ENCODE measurements at places on chromosomes 7 and 10.
A peak's percentile ranks its signal among the peaks of the same experiment; 100 is the strongest.

GRCh38 chr7:106584914-106585759 lies 75.8 kb downstream of the CCDC71L start:
- no peak for DNase-seq
- H3K4me3 ChIP-seq: no peak overlapping the region
- no peak overlapping the region for H3K27ac ChIP-seq
- peaks cover 3% of the 10 kb centered on the region for H3K36me3 ChIP-seq
- H3K27me3 ChIP-seq: peaks cover 4% of the 10 kb centered on the region

GRCh38 chr7:2353113-2353935 lies 1.3 kb upstream of the EIF3B start:
- peaks cover 36% of the 10 kb centered on the region for H3K4me1 ChIP-seq
- H3K36me3 ChIP-seq: peaks cover 4% of the 10 kb centered on the region
- H3K4me3 ChIP-seq: peak overlapping the region; percentile 92
- H3K27ac ChIP-seq: peak overlapping the region; percentile 100

DNA sequence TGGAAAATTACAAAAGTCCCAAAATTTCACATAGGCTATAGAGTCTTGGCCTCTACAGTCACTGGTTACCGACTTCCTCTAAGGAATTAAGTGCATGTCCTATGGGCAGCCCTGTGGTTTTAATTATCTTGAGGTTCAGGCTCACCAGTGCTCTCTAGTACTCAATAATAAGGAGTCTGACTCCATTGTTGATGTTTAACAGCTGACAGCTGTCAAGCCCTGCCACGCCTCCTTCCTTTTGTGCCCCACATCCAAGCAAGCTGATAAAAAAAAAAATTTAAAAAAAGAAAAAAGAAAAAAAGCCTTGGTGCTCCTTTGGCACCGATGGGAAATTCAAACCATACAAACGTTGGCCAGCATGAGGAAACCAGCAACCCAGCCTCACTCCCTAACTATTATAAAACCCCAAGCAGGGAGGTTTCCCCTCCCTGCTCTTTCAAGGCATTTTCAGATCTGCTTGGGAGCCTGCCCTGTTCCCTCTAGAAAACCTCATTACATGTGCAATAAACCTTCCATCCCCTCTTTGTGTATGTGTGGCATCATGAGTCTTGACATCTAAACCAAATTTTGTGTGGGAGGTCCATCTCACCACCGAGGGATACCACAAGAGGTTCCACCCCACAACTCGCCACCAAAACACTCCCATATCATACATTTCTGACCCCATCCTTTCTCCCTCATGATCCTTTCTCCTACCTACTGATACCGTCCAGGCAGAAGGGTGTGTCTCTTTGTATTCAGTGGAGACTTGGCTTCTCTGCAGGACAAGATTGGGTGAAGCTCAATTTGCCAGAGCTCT lies 70.9 kb upstream of the CCDC71L start:
- peaks cover 23% of the 10 kb centered on the region for H3K4me1 ChIP-seq
- H3K4me3 ChIP-seq: peak overlapping the region; percentile 58
- DNase-seq: no peak

DNA sequence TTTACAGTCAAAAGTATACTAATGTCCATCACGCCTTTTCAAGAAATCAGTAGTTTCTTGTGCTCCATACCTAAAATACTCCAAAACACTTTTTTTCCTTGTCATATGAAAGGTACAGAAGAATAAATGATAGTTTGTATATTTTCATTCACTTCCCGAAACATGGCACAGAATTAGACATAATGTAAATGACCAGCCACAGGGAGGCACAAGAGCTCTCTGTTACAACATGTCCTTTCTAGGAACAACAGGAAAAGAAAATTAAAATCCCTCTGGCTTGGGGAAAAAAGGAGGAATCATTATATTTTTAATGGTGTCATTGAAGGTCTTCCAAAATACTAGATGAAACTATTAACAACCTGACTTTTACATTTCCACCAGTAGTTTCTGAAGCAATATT lies 331.2 kb downstream of the ACTR3B start:
- no peak overlapping the region for H3K4me3 ChIP-seq
- peaks cover 2% of the 10 kb centered on the region for H3K27me3 ChIP-seq
- H3K27ac ChIP-seq: no peak overlapping the region

DNA sequence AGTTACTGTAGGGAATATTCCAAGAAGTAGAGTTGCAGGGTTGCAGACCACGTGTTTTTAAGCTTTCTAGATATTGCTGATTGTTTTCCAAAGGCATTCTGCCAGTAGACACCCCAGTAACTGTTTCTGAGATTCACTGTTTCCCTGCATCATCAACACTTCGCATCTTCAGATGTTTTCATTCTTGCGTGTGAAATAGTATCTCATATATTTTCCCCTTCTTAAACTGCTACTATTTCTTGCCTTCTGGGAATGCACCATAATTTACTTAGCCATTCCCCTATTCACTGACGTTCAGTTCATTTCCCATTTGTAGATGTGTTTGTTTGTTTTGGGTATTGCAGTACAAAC lies 30.7 kb downstream of the ALOX5 start:
- H3K4me3 ChIP-seq: no peak overlapping the region
- DNase-seq: no peak
- H3K27me3 ChIP-seq: peaks cover 22% of the 10 kb centered on the region
- H3K4me1 ChIP-seq: no peaks in the 10 kb centered on the region

DNA sequence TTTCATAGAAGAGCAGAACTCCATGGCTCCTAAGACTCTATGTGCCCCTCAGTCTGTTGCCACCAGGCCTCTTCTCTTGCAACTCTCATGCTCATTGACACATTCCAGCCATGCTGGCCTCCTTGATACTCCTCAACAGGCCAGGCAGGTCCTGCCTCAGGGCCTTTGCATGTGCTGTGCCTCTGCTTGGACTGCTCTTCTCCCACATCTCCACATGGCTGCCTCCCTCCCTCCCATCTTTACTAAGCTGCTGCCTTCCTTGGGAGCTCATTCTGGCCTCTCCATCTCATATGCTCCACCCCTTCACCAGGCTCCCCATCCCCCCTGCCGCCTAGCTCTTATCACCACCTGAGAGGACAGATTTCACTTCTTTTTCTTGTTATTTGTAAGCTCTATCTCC lies 103.8 kb upstream of the GPR26 start:
- H3K4me3 ChIP-seq: no peak overlapping the region
- H3K27ac ChIP-seq: no peak overlapping the region
- H3K4me1 ChIP-seq: no peaks in the 10 kb centered on the region

DNA sequence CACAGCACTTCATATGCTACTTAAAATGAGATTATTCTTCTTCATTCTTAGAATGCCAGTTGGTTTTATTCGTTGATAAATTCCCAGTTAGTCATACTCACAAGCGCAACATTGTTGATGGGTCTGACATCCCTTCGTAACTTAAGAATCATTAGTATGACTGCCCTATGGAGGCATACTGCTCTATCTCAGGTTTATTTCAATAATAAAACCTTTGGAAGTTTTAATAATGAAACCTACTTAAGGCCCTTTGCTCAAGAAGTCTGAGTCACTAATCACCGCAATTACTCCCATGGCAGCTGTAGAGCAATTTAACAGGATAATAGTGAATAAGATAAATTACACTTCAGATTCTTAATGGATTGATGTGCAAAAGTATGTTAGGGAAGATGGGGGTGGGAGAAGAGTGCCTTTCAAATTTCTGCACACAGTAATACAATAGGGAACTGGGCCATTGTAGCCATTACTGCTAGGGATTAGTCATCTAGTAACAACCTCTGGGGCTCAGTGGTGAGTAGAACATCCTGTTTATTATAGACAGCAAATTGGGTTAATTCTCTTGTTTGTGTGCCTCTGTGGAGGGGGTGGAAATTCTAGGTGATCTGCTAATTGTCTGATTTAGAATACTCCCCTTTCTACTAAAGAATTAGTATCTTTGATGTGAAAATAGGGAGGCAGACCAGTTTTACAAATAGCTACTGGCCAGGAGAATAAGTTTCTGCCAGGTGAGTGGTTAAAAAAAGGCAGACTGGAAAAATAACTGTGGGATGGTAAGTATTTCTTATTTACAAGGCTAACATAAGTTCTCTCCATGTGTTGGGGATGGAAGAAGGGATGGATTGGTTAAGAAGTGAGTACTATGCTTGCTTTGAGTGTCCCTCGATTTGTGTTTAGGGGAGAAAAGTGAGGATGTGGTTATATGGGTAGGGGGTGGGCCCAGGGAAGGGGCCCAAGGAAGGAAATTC lies 74.5 kb upstream of the VKORC1L1 start:
- no peak overlapping the region for H3K4me3 ChIP-seq
- no peaks in the 10 kb centered on the region for H3K27me3 ChIP-seq
- H3K36me3 ChIP-seq: no peaks in the 10 kb centered on the region
- H3K4me1 ChIP-seq: peaks cover 4% of the 10 kb centered on the region
- no peak for DNase-seq

- no peaks in the 10 kb centered on the region for H3K27me3 ChIP-seq
- H3K4me3 ChIP-seq: no peak overlapping the region
- H3K36me3 ChIP-seq: no peaks in the 10 kb centered on the region
- H3K27ac ChIP-seq: peak overlapping the region; percentile 93
- H3K4me1 ChIP-seq: peaks cover 49% of the 10 kb centered on the region
- DNase-seq: peak; percentile 44
These were observed 945 bp downstream of the ADD3 start for GRCh38 chr10:110008518-110009339.

DNA sequence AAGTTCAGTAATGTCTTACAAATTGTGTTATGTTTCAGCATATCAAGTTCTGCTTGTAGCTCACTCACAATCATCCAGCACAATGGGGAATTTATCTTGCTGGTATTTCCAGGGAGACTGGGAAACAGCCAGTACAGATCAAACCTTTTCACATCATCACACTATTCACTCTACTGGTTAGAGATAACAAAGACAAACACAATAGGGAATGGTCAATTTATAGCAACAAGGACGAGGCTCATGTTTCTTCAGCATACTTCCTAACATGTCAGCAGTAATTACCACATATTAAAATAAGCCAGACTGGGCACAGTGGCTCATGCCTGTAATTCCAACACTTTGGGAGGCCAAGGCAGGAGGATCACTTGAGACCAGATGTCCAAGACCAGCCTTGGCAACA lies 38.3 kb downstream of the TOMM7 start:
- DNase-seq: no peak
- no peak overlapping the region for H3K4me3 ChIP-seq
- no peak overlapping the region for H3K27ac ChIP-seq
- H3K4me1 ChIP-seq: no peaks in the 10 kb centered on the region

- H3K4me1 ChIP-seq: no peaks in the 10 kb centered on the region
- no peaks in the 10 kb centered on the region for H3K27me3 ChIP-seq
- DNase-seq: no peak
- H3K36me3 ChIP-seq: no peaks in the 10 kb centered on the region
These were observed 549.6 kb downstream of the INHBA start for GRCh38 chr7:41153268-41153667.

- DNase-seq: no peak
- peaks cover 5% of the 10 kb centered on the region for H3K27me3 ChIP-seq
- H3K4me3 ChIP-seq: no peak overlapping the region
- H3K4me1 ChIP-seq: no peaks in the 10 kb centered on the region
- H3K36me3 ChIP-seq: no peaks in the 10 kb centered on the region
These were observed 102.4 kb downstream of the RELN start for GRCh38 chr7:103887050-103887449.

GRCh38 chr7:90551036-90551435 lies 45.1 kb upstream of the CDK14 start:
- DNase-seq: no peak
- H3K27me3 ChIP-seq: peaks cover 2% of the 10 kb centered on the region
- H3K36me3 ChIP-seq: no peaks in the 10 kb centered on the region
- no peak overlapping the region for H3K4me3 ChIP-seq
- H3K4me1 ChIP-seq: no peaks in the 10 kb centered on the region

- peaks cover 9% of the 10 kb centered on the region for H3K27me3 ChIP-seq
- no peak for DNase-seq
- peak overlapping the region; percentile 85 for H3K4me3 ChIP-seq
- no peaks in the 10 kb centered on the region for H3K36me3 ChIP-seq
- H3K27ac ChIP-seq: peak overlapping the region; percentile 93
These were observed 771 bp upstream of the NUDCD3 start for GRCh38 chr7:44491229-44491628.

DNA sequence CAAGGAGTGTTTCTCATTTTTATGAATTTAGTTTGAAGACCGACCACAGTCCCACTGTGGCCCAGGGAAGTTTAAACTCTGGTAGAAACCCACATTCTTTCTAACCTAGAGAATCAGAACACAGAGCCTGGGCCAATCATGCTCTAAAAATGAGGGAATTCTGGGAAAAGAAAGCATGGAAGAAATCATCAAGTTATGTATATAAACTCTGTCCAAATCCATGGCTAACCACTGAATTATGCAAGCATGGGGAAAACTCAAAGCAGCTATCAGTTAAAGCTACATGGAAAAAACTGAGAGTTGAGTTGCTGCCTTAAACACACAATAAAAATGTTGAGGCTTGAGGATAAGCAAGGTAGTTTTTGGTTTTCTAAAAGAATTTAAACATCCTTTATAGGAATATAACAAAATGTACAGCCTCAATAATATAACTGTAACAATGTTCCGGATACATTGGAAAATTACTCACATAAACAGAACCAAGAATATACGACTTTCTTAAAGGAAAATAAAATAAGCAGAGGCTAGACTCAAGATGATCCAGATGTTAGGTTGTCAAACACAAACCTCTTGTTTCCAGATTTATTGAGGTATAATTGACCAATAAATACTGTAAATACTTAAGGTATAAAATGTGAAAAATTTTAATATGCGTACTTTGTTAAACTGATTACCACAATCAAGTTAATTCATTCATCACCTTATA lies 311.2 kb upstream of the GNAI1 start:
- no peaks in the 10 kb centered on the region for H3K36me3 ChIP-seq
- no peak for DNase-seq
- H3K27ac ChIP-seq: no peak overlapping the region
- H3K4me3 ChIP-seq: no peak overlapping the region
- H3K27me3 ChIP-seq: peaks cover 2% of the 10 kb centered on the region
- no peaks in the 10 kb centered on the region for H3K4me1 ChIP-seq

GRCh38 chr7:49287653-49288052 lies 363.3 kb downstream of the CDC14C start:
- no peaks in the 10 kb centered on the region for H3K27me3 ChIP-seq
- H3K4me3 ChIP-seq: no peak overlapping the region
- DNase-seq: no peak
- H3K27ac ChIP-seq: no peak overlapping the region
- H3K36me3 ChIP-seq: no peaks in the 10 kb centered on the region
- no peaks in the 10 kb centered on the region for H3K4me1 ChIP-seq

- H3K27me3 ChIP-seq: peaks cover 4% of the 10 kb centered on the region
- DNase-seq: no peak
- H3K4me1 ChIP-seq: peaks cover 20% of the 10 kb centered on the region
- H3K36me3 ChIP-seq: no peaks in the 10 kb centered on the region
These were observed 370.6 kb downstream of the RPS24 start for GRCh38 chr10:78404296-78404695.

GRCh38 chr10:123379156-123379555 lies 225.0 kb downstream of the BUB3 start:
- H3K36me3 ChIP-seq: no peaks in the 10 kb centered on the region
- DNase-seq: no peak
- H3K27ac ChIP-seq: no peak overlapping the region
- peaks cover 2% of the 10 kb centered on the region for H3K27me3 ChIP-seq
- no peak overlapping the region for H3K4me3 ChIP-seq

Data from immature natural killer cell (primary cell).